ENCODE measurements at places on chromosomes 1 and 21.

DNA sequence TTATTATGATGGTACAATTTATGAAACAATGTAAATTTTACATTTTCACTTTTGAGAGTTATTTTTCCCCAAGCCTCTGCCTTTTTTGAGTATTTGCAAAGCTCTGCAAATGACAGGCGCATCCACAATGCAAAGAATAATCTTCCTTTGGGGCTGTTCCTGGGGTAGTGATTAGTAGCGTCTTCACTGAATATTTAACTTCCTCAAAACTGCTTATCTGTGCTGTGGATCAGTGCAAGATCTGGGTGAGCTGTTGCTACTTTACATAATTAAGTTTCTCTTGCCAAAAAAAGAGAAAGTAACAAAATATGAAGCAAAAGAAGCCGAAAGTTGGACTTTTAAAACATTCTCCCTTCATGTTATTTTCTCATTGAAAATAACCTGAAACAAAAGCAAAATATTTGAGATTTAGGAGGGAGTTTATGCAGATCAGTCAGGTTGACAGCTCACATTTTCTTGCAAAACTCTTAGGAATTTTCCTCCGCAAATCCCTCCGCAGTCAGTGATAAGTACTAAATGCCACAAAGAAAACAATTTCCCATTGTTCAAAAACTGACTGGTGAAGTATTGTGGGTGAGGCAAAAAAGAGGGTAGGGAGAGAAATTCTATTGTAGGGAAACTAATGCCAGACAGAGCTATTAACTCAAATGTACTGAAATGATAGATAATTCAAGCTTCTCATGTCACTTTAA lies 276.4 kb upstream of the B3GALT2 start:
- DNase-seq: no peak

GRCh38 chr1:159831412-159832141 lies 4.9 kb downstream of the SLAMF8 start:
- DNase-seq: no peak

DNA sequence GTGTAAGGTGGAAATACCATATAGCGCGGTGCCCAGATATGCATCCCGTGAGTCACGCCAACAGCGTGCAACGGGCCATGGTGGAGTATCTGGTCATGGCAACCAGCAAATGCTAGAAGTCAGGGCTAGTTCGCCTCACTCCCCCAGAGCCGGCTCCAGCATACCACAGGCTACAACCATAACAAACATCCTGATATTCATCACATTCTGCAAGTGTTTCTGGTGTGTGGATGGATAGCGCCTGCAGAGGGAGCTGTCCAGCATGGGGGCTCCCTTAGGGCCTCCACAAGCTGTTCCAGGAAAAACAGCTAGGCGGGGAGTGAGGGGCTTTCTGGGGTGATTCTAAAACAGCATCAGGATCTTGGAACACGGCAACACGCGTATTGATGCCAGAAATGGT lies 6.8 kb downstream of the C1orf198 start:
- no peak for DNase-seq

DNA sequence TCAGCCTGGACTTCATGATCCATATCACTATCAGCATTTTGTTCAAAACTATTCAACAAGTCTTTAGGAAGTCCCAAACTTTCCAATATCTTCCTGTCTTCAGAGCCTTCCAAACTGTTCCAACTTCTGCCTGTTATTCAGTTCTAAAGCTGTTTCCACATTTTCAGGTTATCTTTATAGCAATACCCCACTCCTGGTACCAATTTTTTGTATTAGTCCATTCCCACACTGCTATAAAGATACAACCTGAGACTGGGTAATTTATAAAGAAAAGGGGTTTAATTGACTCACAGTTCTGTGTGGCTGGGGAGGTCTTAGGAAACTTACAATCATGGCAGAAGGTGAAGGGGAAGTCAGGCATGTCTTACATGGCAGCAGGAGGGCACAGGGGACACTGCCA lies 18.3 kb upstream of the DNAH14 start:
- DNase-seq: no peak

Data from stimulated activated naive CD8-positive, alpha-beta T cell treated with anti-CD3 and anti-CD28 coated beads, Interleukin-15, amount 100 ng/mL, for 72 hours (primary cell).